T-helper 9 cell (primary cell): ENCODE measurements at places on chromosomes 16 and 17.

- no peak for DNase-seq
These were observed 6.4 kb downstream of the NGFR start for GRCh38 chr17:49501496-49501895.

DNA sequence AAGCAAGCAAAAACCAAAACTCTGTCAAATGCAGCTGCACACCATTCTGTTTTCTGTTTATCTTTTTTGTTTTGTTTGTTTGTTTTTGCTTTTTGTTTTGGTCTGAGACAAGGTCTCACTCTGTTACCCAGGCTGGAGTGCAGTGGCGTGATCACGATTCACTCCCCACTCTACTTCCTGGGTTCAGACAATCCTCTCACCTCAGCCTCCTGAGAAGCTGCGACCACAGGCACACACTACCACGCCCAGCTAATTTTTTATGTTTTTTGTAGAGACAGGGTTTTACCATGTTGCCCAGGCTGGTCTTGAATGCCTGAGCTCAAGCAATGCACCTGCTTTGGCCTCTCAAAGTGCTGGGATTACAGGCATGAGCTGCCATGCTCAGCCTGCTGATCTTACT is 19.3 kb upstream of the SLFN13 start:
- no peak for DNase-seq

GRCh38 chr16:81817789-81818567 is 38.9 kb downstream of the PLCG2 start:
- DNase-seq = no peak

GRCh38 chr17:34692920-34693319 is 113.5 kb downstream of the TMEM132E start:
- DNase-seq = no peak

GRCh38 chr16:55944377-55944802 is 69.2 kb upstream of the CES5A start:
- peak; percentile 35 for DNase-seq

DNA sequence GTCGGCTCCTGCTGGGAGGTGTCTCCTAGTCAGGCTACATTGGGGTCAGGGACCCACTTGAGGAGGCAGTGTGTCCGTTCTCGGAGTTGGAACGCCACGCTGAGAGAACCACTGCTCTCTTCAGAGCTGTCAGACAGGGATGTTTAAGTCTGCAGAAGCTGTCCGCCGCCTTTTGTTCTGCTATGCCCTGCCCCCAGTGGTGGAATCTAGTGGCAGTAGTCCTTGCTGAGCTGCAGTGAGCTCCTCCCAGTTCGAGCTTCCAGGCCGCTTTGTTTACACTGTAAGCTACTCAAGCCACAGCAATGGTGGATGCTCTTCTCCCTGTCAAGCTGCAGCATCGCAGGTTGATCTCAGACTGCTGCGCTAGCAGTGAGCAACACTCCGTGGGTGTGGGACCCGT is 36.0 kb downstream of the ITFG1 start:
- no peak for DNase-seq

GRCh38 chr16:11658896-11659708 is 9.2 kb upstream of the SNN start:
- no peak for DNase-seq

DNA sequence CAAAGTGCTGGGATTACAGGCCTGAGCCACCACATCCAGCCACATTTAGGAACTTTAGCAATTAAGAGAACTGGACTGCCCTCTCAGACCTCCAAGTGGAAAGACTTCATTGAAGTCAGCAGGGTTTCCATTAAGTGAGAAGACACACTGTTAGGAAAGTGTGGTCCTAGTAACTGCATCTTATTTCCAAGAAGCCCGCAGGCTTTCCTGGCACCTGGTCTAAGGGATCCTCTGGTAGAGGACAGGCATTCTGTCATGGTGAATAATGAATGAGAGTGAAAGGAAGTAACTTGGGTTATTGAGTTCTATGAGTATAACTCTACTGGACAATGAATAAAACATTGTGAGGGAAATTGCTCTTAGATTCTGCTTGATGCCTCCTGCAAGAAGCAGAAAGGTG is 14.1 kb downstream of the C17orf75 start:
- no peak for DNase-seq

- DNase-seq = no peak
These were observed 13.3 kb upstream of the MRC2 start for GRCh38 chr17:62614142-62614541.

- no peak for DNase-seq
These were observed 21.1 kb downstream of the PIPOX start for GRCh38 chr17:29063992-29064391.

- no peak for DNase-seq
These were observed 263.8 kb upstream of the TNRC6C start for GRCh38 chr17:77694391-77695363.

DNA sequence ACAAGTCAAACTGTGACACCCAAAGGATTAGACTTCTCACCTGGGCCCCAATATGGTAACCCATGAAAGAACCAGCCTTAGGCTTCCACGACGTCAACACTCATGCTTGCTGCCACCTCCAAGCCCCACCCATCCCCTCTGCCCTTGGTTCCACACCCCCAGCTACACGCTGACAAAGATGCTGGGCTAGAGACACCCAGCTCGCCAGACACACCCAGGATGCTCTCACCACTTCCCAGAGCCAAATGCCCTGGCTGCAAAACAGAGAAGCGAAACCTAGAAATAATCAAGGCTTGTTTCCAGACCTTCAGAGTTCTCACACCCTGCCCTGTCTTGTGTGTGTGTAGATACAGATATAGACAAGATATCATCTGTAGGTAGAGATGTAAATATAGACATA is 26.0 kb upstream of the ADCY9 start:
- DNase-seq = peak; percentile 36

- DNase-seq = no peak
These were observed 113.4 kb downstream of the ENGASE start for GRCh38 chr17:79188048-79188447.

DNA sequence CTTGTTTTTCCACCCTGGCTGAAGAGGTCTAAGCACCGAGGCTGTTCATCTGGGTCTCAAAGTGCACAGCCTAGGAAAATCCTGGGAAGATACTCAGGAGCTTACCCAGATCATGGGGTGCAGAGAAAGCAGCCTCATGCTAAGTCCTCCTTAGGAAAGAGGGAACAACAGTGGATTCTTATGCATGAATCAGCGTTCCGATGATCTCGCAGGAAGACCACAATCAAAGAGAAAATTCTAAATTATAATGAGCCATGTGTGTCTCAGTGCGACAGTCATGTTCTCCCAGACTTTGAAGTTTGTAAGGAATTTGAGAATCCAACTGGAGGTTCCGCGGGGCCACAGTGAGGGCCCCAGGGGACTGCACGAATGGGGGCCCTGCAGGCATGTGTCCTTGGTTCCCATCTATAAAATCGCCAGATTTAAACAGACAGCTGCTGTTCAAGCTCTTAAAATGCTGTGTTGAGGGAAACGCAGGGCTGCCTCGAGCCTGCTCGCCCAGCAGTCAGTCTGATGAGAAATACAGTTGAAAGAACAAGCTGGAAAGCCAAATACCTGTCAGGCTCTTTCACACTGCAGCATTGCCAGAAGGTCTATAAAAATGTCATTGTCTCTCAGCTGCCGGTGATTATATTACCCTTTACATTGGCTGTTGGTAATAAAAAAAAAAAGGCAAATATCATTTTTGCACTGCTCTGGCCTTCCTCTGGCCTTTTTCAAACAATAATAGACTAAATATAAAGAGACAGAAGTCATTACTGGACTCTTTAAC is 152.1 kb downstream of the PMP22 start:
- no peak for DNase-seq

DNA sequence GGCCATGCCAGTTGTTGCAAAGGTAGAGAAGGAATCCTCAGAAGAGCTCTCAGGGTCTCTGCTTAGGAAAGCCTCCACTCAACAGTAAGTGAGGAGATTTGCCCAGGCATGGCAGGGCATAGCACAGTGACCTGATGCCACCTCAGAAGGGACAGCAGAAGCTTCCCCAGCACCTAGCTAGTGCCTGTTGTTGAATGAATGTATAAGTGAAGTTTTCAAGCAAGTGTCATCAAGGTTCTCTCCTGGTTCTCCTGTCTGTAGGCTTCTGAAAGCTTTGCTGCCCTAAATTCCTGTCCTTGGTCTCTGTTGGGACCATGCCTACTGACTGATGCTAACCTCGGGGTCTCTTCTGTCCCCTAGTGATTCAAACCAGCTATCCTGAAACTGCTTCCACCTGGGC is 114.9 kb upstream of the TBX2 start:
- no peak for DNase-seq
